ENCODE measurements at places on chromosomes 6 and 20.

GRCh38 chr6:169188051-169188470, 65.6 kb downstream of the THBS2 start:
- no peaks in the 10 kb centered on the region for H3K27me3 ChIP-seq
- H3K27ac ChIP-seq = no peak overlapping the region
- no peak overlapping the region for H3K4me3 ChIP-seq
- no peaks in the 10 kb centered on the region for H3K36me3 ChIP-seq
- H3K4me1 ChIP-seq = no peaks in the 10 kb centered on the region

- no peaks in the 10 kb centered on the region for H3K4me1 ChIP-seq
- H3K36me3 ChIP-seq = no peaks in the 10 kb centered on the region
- no peak overlapping the region for H3K4me3 ChIP-seq
- H3K27ac ChIP-seq = no peak overlapping the region
These were observed 230.5 kb upstream of the KHDRBS2 start for GRCh38 chr6:62516291-62517141.

DNA sequence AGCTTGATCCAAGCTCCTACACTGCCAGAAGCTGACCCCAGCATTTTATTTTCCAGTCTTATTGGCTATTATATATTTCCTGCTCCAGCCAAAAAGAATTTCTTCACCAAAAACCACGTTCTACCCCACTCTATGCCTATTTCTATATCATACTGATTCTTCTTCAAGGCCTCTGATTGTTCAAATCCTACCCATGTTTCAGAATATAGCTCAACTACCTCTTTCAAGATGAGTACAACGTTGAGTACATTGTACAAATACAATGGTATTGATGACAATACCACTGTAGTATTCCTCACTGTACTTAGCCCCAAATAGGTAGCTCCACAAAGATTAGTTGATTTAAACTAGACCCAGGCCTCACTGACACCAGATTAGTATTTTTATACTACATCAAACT, 31.0 kb downstream of the ASCC3 start:
- no peaks in the 10 kb centered on the region for H3K36me3 ChIP-seq
- no peak overlapping the region for H3K4me3 ChIP-seq
- H3K27me3 ChIP-seq = no peaks in the 10 kb centered on the region
- no peak overlapping the region for H3K27ac ChIP-seq
- no peak for DNase-seq
- H3K4me1 ChIP-seq = no peaks in the 10 kb centered on the region

DNA sequence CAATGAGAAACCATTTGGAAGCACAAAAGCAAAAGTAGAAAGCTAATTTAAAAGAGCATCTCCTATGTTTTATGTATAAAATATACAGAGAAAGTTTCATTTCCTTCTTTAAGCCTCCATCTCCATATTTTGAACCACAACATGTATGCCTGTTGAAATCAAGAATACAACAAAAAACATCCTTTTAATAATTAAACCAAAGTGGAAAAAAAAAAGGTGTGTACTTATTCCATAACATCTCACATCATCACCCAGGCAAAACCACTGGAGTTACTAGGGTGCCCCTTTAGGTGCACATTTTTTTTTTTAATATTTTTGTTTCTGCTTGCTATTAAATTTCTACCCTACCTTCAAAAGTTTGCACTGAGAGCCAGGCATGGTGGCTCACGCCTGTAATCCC, 43.0 kb downstream of the EDN1 start:
- H3K36me3 ChIP-seq = no peaks in the 10 kb centered on the region
- H3K4me3 ChIP-seq = no peak overlapping the region
- H3K4me1 ChIP-seq = no peaks in the 10 kb centered on the region
- no peak overlapping the region for H3K27ac ChIP-seq
- DNase-seq = no peak

DNA sequence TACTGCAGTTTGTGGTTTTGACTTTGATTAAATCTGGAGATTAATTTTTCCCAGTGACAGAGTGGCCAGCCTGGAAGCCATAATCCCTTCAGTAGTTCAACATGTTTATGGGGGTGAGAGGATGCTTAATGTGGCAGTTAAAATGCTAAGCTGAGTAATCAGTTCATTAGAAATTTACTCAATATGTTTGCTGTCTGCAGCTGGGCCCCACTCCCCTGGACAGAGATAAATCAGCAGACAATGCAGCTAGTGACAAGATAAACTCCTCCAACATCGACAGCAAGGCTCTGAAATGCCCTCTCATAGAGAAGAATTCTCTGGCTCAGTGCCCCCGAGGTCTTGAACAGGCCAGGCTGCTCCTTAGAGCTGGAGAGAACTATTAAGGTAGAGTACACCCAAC, 101.9 kb downstream of the LRFN2 start:
- H3K4me3 ChIP-seq = no peak overlapping the region
- H3K36me3 ChIP-seq = no peaks in the 10 kb centered on the region
- DNase-seq = peak; percentile 86
- peaks cover 50% of the 10 kb centered on the region for H3K4me1 ChIP-seq
